Activated B cell treated with CpG ODN at 0.5 μM for 24 hours (primary cell): ENCODE measurements at places on chromosomes 1 and 21. TPM values are rescaled to one million over a fixed set of nuclear protein-coding genes. Genes with fewer than 3 reads are reported as not detected.

GRCh38 chr1:240031414-240031813, 60.3 kb upstream of the FMN2 start:
- DNase-seq = no peak

Gene C2CD2
- total RNA-seq = 6.7 TPM in 2 replicates

DNA sequence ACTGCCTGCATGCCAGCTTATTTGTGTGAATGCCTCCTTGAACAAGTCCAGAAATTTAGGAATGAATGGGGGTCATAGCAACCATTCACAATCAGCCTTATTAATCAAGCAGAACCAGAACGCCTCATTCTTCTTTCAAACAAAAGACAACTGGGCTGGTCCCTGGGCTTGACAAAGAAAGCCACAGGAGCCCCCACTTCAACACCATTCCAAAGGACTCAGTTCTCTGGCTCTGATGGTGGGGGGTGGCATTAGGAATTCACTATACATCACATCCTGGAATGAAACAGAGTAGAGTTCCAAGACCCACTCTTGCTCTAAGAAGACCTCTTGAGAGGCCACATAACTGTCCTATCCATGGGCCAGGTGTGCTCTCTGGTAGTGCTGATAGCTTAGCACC, 186.6 kb upstream of the ST6GALNAC5 start:
- no peak for DNase-seq

DNA sequence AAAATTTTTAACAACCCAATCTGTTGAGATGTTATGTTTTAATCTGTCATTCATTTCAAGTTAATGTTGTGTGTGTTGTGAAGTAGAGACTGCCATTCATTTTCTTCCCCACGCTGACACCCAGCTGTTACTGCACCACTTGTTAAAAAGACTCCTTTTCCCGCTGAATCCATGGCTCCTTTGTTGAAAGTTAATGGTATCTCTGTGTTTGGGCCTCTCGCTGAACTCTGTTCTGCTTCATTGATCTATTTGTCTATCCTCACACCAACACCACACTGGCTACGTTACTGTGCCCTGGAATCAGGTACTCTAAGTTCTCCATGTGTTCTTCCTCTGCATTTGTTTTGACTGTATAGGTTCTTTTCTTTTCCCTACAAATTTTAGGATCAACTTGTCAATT, 58.2 kb downstream of the PDE9A start:
- no peak for DNase-seq

DNA sequence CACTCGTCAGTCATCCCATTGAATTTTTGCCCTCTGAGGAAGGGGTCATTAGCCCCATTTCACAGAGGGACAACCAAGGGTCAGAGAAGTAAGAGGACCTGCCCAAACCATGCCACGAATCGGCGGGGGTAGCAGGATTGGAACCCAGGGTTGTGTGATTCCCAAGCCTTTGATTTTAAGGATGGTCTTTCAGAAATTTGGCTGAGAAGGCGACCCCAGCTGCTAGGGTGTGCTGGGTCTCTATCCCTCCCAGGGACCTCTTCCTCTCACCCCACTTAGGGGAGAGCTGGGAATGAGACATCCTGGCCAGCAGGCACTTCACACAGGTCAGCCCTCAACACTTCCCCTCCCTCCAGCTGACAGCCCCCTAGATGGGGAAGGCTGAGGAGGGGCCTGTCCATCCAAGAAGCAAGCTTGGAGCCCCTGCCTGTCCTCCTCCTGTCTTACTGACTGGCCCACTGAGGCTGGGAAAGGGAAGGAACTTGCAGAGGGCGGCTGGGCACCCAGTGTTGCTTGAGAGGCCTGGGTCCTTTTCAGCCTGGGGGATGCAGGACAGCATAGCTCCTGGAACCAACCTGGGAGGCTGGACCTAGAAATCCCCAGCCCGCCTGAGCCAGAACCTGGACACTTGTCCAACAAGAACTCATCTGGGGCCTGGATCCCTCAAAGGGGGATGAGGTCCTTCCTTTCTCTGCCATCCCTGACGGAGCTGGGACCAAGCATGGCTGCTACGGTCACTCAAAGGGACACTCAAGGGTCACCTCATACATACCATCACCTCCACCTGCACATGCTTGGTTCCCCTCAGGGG, 1.7 kb downstream of the SDC3 start:
- DNase-seq = no peak

Gene PTAFR
- total RNA-seq = 2.2 and 3.6 TPM in 2 replicates

Gene BATF3
- 23.5 and 25.2 TPM in 2 replicates for total RNA-seq
